Esophagus squamous epithelium (tissue), 5 donors: ENCODE measurements at places on chromosomes 7 and 10. TPM values are rescaled to one million over a fixed set of nuclear protein-coding genes. Genes with fewer than 3 reads are reported as not detected.

Gene WAC
- 74.3 TPM for total RNA-seq

DNA sequence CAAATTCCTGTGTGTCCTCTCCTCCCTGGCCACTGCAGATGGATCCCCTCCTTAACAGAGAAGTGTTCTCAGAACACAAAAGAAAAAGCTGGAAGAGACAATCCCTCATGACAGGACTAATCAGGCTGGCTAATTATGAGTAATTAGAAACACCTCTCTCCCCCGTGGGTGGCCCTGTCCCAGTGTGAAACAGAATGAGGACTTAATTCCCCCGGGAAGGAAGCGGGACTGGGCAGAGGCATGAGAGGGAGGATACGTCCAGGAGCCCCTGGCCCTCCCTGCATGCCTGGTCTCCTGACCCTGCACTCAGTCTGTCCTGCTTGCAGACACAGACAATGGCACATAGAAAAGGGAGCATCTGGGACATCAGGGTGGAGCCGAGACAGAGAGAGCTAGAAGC lies 7.6 kb upstream of the ADCYAP1R1 start:
- no peak for DNase-seq
- H3K4me3 ChIP-seq: no peak overlapping the region
- H3K27me3 ChIP-seq: peaks cover 52% of the 10 kb centered on the region
- H3K27ac ChIP-seq: no peak overlapping the region
- H3K36me3 ChIP-seq: no peaks in the 10 kb centered on the region

DNA sequence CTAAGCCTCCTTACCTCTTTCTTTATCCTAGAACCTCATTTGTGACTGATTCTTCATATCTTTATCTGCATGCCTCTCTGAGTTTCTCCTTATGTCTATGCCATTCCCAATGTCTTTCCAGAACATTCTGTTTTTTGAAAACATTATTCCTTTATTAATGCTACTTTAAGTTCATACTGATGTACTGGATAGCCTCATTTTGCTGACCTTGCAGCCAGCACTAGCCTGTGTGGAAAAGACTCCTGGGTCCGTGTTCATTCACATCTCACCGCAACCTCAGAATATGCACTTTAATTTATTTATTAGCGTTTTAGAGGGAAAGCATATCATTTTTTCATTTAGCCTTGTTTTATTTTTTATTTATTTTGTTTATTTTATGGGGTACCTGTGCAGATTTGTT lies 208.1 kb upstream of the NPVF start:
- no peaks in the 10 kb centered on the region for H3K4me1 ChIP-seq
- no peak overlapping the region for H3K4me3 ChIP-seq
- no peak for DNase-seq
- no peaks in the 10 kb centered on the region for H3K27me3 ChIP-seq
- no peak overlapping the region for H3K27ac ChIP-seq

GRCh38 chr10:88042160-88043100 lies 179.0 kb downstream of the PTEN start:
- H3K36me3 ChIP-seq: no peaks in the 10 kb centered on the region
- DNase-seq: no peak
- H3K4me3 ChIP-seq: no peak overlapping the region
- H3K4me1 ChIP-seq: peaks cover 18% of the 10 kb centered on the region
- no peaks in the 10 kb centered on the region for H3K27me3 ChIP-seq
